ENCODE measurements at places on chromosomes 2 and 18.

DNA sequence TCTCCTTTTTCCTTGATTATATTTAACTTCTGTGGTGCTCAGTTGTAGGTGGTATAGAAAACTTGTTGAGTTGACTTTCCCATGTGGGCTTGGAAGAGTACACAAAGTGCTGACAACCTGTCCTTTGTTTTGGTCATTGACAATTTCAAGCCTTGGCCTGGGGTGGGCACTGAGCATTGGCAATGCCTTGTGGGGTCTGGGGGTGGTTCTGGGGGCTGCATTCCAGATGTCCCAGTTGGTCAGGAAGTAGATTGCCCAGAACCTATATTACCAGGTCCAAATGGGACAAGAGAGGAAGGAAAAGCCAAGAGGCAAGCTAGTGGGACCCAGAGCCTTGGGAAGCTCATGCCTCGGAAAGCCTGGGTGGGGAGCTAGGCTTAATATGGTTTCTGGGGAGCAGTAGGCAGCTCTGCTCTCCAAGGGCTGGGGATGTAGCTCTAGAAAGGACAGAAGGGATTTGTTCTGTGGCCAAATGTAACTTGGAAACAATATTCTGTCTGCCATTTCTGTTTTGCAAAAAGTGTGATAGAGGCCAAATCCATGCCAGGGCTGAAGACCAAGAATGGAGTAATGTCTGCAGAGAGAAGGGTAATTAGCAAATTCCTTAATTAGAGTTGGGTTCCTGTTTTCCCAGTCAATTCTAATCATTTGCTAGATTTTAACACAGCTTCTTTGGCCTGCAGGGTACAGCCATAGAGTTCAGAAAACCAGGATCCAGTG, 87.4 kb downstream of the SLC4A3 start:
- DNase-seq: no peak

DNA sequence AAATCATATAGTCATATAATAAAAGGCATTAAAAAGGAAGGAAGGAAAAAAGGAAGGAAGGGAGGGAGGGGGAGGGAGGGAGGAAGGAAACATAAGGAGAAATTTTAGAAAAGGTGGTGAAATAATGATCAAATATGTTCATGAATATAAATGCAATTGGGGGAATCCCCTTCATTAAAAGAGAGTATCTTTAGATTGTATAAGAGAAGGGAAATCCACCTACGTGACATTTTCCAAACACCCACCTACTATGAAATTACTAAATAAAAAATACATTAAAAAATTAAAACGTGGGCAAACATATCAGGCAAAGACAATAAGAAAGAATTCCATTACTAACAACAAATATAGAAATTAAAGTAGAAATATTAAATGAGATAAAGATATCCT, 203.4 kb upstream of the PARD3B start:
- DNase-seq: no peak

GRCh38 chr2:16013359-16013911, 73.1 kb downstream of the MYCN start:
- DNase-seq: no peak

- no peak for DNase-seq
These were observed 24.4 kb downstream of the RBMS1 start for GRCh38 chr2:160469164-160469563.

DNA sequence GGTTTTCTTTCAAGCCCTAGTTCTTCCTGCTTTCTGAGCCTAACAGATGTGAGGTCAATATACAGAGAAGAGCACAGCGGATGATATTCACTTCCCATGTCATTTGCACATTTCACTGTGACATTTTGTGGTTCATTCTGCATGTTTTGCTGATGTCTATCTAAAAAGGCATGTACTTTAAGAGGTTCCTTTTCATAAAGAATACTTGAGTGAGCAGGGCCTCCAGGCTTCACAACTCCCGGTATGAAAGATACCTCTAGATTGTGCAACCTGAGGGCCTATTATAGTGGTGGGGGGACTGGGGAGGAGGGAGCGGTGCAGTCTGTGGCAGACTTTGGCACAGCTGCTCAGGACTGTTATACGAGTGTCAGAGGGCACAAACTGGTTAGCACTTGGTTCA, 54.6 kb downstream of the CPO start:
- DNase-seq: no peak

DNA sequence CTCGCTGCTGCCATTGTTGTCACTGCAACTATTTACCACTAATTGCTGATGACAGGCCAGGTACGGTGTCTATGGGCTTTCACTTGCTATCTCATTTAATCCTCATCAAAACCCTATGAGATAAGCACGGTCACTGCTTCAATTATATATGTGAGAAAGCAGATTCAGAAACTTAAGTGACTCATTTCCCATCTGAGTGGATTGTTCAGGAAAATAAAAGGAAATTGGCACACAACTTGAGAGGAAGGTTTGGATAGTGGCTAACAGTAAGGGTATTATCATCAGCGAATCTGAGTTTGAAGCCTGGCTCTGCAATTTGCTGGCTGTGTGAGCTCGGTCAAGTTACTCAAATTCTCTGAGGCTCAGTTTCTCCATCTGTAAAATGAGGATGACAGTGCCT, 196.0 kb downstream of the KCNS3 start:
- DNase-seq: no peak

GRCh38 chr18:42025974-42026625, 71.1 kb downstream of the PIK3C3 start:
- DNase-seq: no peak

GRCh38 chr2:176181551-176181950, 6.9 kb upstream of the HOXD1 start:
- no peak for DNase-seq

DNA sequence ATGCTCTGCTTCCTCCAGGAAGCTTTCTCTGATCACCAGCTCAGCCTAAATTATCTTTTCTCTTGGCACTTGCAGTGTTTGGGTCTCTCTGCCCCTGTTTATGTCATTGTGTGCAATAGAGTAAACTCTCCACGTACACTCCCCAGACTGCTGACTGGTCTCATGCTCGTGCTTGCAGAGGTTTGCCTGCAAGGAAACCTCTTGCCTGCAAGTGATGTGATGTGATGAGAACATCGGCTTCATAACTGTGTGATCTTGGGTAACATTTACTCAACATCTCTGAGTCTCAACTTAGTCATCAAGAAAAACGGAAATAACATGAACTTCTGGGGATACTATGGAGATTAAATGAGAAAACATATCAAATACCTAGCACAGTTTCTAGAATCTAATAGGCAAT, 92.3 kb downstream of the BIN1 start:
- peak; percentile 26 for DNase-seq

GRCh38 chr2:100230754-100231153, 88.4 kb upstream of the AFF3 start:
- DNase-seq: no peak

GRCh38 chr2:236748385-236748784, 178.8 kb downstream of the ACKR3 start:
- no peak for DNase-seq

- no peak for DNase-seq
These were observed 131.3 kb downstream of the PXDN start for GRCh38 chr2:1613078-1613445.

DNA sequence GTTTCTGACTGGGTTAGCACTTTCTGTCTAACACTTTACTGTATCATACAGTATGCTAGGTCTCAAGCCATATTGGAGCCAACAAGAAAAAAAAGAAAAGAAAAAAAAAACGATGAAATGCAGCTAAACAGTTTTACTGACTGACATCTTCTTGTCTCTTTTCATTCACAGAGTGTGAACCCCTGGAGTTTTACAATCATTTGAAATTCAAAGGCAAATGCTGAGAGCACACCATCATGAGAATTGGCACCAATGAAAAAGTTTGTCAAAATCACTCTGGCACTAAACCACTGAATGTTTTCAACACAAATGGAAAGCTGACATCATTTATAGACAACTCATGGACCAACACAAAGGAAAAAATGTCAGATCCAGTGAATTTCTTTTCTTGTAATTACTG, 513.3 kb downstream of the LRRTM4 start:
- DNase-seq: peak; percentile 41

GRCh38 chr2:85753035-85753524, 711 bp upstream of the ATOH8 start:
- peak; percentile 31 for DNase-seq

DNA sequence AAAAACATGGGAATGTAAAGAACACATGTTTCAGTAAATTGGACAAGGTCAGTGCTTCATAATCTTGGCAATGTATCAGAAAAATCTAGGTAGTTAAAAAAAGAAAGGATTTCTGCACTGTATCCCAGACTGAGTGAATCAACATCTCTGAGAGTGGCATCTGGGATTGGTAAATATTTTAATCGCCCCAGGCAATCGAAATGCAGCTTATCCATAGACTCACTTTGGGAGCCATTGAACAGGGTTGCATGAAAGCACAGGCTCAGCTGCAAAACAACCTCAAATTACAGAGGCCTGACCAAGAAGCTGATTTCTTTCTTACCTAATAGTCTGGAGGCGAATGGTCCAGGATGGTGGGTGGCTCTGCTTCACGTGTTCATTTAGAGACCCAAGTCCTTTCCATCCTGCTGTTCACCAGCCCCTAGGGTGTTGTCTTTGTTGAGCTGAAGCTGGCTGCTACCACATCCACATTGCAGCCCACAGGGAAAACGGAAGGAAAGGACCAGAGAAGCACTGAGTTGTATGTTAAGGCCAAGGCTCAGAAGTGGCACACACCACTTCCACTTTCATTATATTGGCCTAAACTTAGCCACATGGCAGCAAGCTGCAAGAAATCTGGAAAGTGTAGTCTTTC, 59.0 kb downstream of the MOGAT1 start:
- DNase-seq: no peak

- DNase-seq: no peak
These were observed 199.2 kb upstream of the SMAD2 start for GRCh38 chr18:48129621-48130082.

GRCh38 chr18:10560452-10561045, 34.7 kb downstream of the NAPG start:
- DNase-seq: peak; percentile 72

- peak; percentile 30 for DNase-seq
These were observed 104.2 kb upstream of the NEUROD1 start for GRCh38 chr2:181784556-181784955.

DNA sequence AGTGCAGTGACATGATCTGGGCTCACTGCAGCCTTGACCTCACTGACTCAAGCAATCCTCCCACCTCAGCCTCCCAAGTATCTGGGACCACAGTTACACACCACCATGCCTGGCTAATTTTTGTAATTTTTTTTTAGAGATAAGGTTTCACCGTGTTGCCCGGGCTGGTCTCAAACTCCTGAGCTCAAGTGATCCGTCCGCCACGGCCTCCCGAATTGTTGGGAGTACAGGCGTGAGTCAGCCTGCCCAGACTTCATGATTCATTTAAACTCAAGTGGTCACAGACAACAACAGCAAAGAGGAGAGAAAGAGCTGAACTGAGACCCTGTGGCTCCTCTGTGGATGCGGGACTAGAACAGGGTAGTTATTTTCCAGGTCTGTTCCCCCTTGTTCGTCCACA, 83.0 kb downstream of the TSHZ1 start:
- peak; percentile 30 for DNase-seq

DNA sequence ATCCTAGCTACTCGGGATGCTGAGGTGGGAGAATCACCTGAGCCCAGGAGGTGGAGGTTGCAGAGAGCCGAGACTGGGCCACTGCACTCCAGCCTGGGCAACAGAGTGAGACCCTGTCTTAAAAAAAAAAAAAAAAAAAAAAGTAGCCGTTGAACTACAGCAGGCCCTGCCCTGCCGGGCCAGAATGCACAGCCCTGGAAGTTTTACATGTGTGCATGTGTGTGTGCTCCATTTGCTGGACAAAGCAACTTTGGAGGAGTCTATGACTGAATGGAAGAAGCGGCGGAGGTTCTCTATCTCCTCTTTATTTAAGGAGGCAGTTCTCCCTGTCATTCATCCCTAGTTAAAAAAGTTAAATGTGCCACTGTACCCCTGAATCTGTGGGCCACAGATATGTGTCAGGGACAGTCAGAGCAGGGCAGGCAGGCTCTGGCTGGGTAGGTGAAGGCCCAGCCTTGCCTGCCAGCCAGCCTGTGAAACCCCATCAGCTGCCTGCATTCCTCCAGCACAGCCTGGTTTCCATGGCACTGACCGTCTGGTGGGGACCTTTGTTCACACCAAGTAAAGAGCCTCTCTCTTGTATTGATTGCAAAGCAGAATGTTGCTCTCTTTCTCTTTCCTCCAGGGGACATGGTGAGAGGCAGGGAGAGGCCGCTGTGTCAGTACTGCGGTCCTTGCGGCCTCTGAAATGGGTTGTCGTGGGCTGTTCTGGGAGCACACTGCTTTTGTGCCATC, 10.9 kb downstream of the LIPG start:
- DNase-seq: no peak

- no peak for DNase-seq
These were observed 255.1 kb downstream of the EIPR1 start for GRCh38 chr2:3122525-3122924.

DNA sequence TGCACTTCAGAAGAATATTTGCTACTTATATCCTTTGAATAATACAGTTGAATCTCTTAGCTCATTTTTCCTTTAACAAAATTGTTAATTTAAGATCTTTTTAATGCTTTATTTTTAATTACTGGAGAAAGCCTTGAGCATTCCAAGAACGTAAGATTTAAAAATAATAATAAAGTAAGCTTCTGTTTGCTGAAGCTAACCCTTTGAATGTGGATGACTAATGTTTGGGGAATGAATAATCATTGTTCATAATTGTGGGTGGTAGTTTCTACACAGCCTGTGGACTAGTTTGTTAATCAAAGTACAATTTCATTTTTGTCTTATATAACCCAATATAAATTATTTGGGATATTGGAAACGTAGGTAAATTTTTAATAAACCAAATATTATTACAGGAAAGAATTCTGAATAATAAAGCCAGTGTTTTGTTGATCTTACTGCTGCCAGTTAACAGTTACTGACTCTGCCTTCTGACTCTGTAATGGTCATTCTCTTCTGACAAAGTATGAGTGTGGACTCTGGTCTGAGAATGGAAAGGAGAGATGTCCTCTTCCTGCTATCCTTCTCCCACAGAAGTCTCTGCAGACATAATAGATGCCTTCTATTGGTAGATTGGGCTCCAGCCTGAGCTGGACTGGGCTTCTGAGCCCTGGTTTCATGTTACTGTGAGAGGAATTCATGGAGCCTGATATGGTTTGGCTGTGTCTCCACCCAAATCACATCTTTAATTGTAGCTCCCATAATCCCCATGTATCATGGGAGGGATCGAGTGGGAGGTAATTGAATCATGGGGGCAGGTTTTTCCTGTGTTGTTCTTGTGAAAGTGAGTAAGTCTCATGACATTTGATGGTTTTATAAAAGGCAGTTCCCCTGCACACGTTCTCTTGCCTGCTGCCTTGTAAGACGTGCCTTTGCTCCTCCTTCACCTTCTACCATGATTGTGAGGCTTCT, 292.7 kb upstream of the SLC39A10 start:
- peak; percentile 76 for DNase-seq

Data from kidney tubule cell (primary cell).